ENCODE measurements at places on chromosomes 16 and 17. TPM values are rescaled to one million over a fixed set of nuclear protein-coding genes. Genes with fewer than 3 reads are reported as not detected.

CDH8 gene
- total RNA-seq: 0.44 TPM

MYO15B gene
- total RNA-seq: 47.8 TPM

MGAT5B gene
- total RNA-seq: 19.9 TPM

USP10 gene
- 71.2 TPM for total RNA-seq

GDPD1 gene
- 0.80 TPM for total RNA-seq

C16orf54 gene
- not detected for total RNA-seq

PPP1R27 gene
- not detected for total RNA-seq

ARHGAP44 gene
- 3.1 TPM for total RNA-seq

TBC1D3K gene
- total RNA-seq: not detected

NHERF2 gene
- 64.5 TPM for total RNA-seq

CCL17 gene
- total RNA-seq: not detected
